ENCODE measurements at places on chromosomes 6 and 20.

DNA sequence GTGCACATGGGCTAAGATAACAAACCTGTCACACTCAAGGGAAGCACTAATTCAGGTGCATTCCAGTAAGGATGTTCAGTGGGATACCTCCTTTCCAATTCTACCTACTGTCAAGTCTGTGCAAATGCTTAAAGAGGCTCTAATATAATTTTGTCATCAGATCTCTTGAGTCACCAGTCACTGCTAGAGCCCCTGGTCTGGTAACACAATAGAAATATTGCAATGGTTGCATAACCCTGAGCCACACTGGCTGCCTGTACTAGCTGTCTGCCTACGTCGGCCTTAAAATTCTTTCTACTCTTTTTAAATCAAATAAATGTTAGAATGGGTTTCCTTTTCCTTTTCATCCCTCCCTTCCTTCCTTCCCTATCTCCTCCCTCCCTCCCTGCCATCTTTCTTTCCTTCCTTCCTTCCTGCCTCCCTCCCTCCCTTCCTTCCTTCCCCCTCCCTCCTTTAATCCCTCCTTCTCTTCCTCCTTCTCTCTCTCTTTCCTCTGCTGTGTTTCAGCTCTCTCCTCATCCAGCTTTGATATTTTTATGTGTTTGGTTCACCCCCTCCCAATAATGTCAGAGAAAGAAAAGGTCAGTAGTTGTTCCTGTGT lies 28.1 kb upstream of the OLIG3 start:
- DNase-seq = no peak

DNA sequence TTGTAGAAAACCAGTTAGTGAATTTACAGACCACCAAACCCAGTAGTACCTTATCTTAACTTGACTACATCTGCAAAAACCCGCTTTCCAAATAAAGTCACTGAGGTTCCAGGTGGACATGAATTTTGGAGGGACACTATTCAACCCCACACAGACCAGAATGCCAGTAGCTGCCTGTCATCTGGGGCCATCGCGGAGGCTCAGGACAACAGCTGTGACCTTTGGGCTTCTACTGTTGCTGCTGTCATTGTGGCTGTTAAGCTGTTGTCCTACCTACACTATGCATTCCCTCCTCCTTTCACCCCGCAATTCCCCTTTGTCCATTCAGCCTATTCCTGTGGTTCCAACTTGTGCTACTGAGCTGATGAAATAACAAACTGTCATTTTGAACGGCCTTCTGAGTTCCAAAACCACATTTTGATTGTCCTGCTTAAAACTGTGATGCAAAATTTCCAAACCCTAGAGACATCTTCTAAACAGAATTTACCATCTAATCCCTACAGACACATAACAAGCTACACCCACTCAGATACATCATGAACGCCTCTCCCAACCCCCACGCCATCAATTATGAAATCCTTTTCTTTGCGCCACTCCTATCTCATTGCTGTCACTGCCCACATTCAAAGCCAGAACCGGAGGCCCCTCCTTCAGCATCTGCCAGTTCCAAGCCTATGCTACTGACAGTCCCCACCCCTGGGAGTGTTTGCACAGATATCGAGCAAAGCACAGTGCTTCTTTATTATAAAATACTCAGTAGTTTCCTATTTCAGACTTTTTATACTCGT lies 125.0 kb downstream of the C6orf118 start:
- peak; percentile 30 for DNase-seq

- DNase-seq = no peak
Measured at GRCh38 chr6:111171577-111172400, 84.5 kb downstream of the SLC16A10 start.

DNA sequence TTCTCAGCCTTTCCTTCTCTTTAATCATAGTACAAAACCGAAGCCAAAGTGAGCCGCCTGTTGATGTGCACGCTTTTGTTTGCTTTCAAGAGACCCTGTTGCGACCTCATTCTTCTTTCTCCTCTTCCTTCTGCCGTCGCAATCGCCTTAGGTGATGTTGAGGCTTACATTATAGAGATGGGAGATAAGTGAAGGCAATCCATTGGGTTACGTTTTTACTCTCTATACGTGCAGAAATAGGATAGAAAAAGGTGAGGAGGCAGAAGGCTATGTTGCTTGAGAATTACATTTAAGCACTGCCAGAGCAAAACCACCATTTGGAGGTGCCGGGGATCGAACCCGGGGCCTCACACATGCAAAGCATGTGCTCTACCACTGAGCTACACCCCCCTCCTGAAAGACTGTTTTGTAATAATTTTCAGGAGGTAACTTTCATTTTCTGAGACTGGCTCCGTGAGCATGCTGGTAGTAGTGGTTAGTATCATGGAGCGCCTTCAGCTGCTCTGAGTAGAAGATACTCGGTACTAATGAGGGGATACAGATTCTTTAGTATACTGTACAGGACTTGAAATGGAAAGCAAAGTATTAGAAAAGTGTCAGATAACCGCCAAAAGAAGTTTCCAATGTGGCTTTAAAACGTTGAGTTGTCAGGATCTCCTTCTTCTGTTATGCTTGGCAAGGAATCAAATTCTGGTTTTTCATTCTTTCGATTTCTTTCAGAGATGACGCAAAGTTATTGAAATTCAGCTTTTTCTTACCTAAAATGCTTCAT lies 165.6 kb downstream of the TRIM27 start:
- no peak for DNase-seq

DNA sequence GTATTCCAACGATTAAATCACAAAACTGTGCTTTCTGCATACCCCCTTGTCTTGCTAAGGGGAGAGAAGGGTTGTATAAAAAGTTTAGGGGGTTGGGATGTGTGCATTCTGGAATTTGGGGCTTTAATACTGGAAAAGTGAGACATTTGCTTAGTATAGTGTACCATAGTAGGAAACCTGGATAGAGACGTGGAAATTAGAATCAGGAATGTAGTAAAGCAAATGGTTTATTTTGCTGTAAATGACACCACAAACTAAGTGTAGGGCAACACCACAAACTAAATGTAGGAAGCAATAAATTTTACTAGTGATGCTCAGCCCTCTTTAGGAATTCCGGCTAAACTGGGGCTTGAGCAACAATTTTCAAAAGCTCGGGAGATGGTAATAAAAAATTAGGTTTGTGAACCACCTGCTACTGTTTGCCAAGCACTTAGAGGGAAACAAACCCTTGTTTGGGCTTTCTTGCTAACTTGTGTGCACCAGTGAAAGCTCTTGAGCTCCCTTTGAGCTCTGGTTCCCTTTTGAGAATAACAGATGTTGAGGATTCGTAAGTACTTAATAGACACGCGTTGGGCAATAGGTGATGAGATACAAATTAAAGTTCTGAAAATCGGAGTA lies 13.8 kb downstream of the BRD2 start:
- no peak for DNase-seq

DNA sequence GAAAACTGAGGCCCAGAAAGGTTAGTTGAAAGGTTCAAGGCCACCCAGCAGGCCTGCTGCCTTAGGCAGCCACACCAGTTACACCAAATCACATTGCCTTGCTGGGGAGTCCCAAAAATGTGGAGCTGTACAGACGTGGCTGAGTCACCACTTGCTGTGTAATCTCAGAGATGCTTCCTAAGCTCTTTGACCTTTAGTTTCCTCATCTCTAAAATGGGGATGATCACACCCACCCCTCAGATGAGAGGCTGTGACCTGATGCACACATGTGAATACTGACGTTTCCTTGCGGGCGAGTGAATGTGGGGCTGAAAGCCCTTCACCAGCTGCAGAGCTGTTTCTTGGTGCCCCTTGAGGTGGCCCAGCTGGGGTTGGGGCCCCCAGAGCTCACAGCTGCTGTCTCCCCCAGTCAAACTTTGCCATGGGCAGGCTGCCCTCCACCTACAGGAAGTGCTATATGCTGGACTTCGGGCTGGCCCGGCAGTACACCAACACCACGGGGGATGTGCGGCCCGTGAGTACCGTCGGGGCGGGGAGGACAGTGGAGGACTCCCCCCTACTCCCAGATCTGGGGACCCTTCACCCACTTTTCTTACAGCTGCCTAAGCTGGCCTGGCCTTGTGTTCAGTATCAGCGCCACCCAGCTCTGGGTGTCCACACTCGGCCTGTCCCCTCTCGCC lies 11.0 kb downstream of the TTBK1 start:
- DNase-seq = no peak

DNA sequence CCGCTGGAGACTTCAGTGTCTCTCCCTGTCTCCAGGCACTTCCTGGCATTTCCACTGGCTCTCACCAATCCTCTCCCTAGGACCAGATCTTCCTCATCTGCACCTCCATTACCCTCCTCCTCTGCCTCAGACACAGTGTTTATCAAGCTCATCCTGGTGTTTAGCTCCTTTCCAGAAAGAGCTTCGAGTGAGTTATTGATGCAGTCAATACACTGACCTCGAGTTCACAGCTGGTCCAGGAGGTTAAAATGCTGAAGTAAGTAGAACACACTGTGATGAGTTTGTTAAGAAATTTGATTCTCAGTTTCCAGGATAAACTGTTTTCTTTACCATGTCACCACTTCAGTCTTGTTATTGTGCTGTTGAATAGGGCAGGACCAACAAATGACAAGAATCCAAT lies 42.1 kb upstream of the ARMC2 start:
- no peak for DNase-seq

DNA sequence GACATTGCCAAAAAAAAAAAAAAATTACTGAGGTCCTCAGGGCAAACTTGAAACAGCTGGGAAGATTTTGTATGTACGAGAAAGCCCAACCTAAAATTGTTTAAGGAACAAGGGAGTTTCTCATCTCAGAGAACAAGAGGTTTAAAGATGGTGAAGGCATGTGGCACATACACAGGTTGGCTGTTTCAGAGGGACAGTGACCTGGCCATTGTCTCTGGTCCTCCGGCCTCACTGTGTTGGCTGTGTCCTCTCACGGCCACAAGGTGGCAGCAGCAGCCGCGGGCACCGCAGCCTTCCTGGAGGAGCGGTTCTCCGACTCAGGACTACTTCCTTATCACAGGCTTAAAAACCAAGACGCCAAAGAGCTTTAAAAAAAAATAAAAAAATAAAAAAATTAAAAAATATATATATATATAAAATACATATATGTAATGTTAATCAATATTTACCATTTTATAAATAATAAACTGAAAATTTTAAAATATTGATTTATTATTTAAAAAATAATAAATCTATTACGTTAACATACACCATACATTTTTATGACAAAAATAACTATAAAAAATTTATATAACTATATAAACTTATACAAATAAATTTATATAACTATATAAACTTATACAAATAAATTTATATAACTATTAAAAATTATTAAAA lies 52.8 kb downstream of the GTF2H5 start:
- DNase-seq = no peak

DNA sequence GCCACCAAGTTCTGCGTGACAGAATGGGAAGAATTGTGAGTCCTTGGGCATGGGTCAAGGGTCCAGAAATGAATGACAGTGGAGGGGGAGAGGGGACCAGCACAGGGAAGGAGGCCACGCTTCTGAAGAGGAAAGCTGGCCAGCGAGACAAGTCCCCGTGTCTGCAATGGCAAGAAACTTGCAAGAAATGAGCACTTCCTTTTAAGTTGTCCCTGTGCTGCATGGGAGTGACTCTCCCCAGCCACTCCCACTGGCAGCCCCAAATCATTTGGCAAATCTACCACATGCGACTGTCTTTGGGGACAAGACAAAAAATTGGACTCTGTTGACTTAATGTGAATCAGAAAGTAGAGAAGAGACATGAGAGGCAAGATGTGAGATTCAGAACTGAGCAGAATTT lies 242.2 kb upstream of the RREB1 start:
- no peak for DNase-seq

- no peak for DNase-seq
Measured at GRCh38 chr6:112269979-112270566, 15.7 kb upstream of the LAMA4 start.

GRCh38 chr6:131658287-131658686 lies 21.2 kb downstream of the ENPP3 start:
- no peak for DNase-seq

DNA sequence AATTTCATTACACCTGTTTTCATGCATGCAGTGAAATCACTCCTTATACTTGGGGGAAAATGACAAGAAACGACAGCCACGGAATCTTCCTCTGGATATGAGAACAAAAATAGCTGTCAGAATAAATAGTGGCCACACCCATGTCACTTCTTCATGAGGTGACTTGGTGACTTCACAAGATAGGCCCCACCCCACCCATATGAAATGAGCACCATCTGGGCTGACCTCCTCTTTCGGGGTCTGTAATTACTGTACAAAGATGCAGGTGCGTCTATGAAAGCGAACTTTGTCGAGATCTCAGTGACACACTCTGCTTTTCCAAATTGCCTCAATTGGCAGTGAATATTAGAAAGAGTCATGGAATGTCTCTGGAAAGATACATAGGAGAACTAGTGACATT lies 184.2 kb upstream of the CCN2 start:
- DNase-seq = no peak

DNA sequence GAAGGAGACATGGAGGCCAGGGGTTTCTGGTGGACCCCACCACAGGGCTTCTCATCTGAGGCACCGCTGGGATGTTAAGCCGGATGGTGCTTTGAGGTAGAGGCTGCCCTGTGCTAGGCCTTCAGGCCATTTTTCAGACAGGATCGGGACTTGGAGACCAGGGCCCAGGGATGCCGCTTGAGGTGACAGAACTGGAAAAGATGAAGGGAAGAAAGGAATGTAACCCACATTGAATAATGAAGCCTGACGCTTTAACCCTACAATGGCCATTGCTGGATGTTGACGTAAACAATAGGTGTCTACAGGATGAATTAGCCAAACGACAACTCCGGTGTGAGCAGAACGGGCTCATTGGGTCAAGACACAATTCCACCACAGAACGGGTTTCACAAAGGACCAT lies 62.5 kb downstream of the CEBPB start:
- DNase-seq = no peak

DNA sequence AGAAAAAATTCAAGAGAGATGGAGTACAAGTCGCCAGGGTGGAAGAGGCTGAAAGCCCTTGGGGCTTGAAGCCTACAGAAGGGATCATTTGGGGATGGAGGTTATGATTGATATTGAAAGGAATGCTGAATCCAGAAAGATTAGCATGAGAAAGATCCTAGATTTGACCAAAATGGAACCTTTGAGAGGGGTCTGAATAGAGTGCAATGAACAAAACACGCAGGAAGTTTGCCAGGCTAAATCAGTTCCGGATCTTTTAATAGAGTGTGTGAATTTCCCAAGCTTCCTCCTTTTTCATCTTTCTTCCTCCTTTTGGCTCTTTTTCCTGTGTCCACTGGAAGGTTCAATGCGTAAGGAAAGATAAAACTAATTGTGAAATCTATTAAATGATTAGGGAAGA lies 15.3 kb downstream of the IPCEF1 start:
- DNase-seq = no peak

GRCh38 chr6:14921878-14922671 lies 323.8 kb upstream of the JARID2 start:
- DNase-seq = no peak

GRCh38 chr6:168451805-168452517 lies 11.0 kb downstream of the SMOC2 start:
- no peak for DNase-seq

GRCh38 chr6:117346142-117346930 lies 79.4 kb downstream of the ROS1 start:
- peak; percentile 5 for DNase-seq

DNA sequence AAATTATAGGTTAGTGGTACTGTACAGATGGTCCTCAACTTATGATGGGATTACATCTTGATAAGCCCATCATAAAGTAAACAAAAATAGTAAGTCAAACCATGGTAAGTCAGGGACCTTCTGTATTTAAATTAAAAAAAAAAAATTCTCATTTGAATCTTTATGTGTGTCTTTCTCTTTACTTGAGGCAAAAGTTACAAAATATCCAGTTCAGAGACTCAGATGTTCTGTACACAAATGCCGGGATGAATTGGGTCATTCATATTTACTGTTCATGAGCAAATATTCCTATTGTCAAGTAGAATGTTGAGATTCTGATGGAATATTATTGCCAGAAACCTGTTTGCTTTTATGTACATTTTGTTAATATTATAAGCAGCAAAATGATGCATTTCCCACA lies 13.4 kb downstream of the PHACTR2 start:
- no peak for DNase-seq

All from GM04503 (cell line).